Vagina (tissue), 2 donors: ENCODE measurements at places on chromosomes 6 and 20.

DNA sequence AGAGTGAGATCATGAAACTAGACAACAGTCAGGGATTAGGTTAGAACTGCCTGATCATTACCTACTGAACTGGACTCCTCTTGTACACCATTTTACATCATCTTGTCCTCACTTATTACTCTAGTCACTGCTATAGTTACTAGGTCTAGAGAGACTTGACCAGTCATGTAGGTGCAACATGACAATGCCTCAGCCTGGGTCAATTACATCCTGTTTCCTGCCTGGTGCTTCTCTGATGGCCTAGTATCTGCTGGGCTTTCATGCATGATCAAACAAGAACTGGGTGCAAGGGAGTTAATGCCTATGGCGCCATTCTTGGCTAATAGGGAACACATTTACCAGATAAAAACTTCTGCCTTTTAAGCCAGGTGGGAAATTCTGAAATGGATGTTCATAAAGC lies 39.2 kb upstream of the MMS22L start:
- DNase-seq = no peak

- DNase-seq = no peak
Measured at GRCh38 chr6:24313251-24314141, 44.4 kb downstream of the DCDC2 start.

DNA sequence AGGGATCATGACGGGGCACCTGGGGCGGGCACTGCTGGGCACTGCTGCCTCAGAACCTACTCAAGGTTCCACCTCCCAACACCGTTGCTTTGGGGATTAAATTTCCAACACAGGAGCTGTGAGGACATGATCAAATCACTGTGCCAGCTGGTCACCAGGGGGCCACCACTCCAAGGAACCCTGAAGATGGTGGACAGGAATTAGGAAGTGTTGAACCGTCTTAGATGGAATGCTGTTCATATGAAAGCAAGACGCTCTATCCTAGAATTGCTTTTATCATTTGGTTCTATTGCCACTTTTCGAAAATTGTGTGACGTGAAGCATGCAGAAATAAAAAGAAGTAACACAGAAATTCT lies 140.3 kb downstream of the DLL1 start:
- no peak for DNase-seq

- DNase-seq = no peak
Measured at GRCh38 chr6:110285306-110286060, 72.7 kb downstream of the METTL24 start.

DNA sequence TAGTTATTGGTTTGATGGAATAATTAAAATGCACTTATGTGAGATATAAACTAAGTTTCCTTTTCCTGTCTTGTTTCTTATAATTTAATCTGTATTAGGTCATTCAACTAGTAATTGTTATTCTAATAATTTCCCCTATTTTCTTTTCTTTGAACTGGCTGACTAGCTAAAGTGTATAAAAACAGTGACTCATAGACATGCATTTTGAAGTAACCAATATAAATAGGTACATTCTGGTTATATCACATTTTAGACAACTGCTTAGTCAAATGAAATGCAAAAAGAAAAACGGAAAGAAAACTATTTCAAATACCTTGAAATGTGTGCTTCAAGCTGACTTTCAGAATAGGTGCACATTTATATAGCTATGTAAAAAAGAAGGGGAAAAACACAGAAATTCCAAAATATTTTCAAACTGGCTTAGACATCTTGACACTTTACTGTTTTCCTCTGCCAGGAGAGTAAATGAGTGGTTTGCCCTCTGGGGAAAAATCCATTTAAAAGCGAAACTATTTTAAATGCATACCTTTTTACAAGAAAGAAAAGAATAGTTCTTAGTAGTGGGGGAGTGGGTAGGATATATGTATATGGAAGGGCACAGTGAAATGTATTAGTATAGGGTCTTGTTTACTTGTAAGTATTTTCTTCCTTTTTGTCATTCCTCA lies 28.3 kb downstream of the KCNQ5 start:
- no peak for DNase-seq

DNA sequence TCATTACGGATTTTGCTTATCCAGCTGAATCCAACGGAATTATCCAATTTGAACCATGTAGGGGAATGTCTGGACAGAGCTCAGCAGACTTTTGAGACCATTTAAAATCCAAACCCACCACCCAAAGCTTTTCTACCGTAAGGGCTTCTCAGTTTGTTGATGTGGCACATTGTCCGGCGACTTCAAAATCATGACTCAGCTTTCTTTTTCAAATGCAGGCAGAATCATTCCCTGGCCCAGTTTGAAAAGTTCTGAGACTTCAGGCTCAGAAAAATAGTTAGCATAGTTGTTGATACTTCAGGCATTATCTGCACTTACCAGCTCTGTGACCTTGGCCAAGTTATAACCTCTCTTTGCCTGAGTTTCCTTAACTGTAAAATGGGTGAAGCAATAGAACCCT lies 182.2 kb downstream of the PTPRT start:
- no peak for DNase-seq

- no peak for DNase-seq
Measured at GRCh38 chr20:49631061-49631716, 63.3 kb upstream of the PTGIS start.

- no peak for DNase-seq
Measured at GRCh38 chr6:153842491-153842890, 196.5 kb upstream of the OPRM1 start.

DNA sequence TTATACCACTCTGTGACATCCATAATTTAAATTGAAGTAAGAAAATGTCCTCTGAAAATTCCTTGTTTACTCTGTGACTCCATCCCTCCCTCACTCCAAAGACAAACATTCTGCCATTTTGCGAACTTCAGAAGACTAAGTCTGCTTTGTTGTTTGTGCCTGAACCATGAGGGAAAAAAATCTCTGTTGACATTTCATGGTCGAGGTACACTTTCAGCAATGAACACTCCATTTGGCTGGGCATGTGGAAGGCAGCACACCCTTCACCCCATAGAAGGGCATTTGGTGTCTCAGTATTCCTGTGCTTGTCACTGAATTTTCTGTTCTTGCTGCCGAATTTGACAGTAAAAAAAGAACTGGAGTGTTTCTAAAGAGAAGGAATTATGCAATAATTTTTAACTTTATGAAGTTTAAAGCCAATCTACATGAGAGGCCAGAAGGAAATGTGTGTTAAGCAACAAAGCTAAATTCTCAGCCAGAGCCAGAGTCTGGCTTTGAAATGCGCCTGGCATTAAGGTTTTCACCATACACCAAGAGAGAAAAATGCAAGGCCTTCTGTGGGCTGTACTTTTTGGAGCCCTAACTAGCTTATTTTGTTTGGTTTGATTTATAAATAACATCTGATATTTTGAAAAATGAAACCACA lies 4.7 kb upstream of the PBOV1 start:
- no peak for DNase-seq

DNA sequence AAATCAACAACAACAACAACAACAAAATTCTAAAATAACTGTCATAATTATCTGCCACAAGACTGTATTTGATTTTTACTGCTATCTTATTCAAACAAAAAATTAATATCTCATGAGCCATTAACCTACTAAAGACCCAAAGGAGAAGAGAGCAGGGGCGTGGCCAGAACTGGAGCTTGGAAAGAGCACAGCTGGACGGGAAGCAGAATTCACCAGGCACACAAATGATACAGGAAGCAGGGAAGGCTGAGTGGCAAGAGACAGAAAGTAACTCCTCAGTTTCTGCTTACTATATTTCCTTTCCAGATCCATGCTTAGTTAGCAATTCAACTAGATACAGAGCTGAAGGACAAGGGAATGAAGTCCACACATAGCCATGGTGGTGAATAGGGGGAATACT lies 54.4 kb downstream of the FKBP5 start:
- no peak for DNase-seq

- DNase-seq = no peak
Measured at GRCh38 chr6:16832721-16833120, 71.5 kb upstream of the ATXN1 start.

- no peak for DNase-seq
Measured at GRCh38 chr6:162290846-162291465, 436.6 kb downstream of the PRKN start.

GRCh38 chr6:156917213-156917612 lies 140.0 kb downstream of the ARID1B start:
- DNase-seq = no peak

- no peak for DNase-seq
Measured at GRCh38 chr6:10266061-10266460, 148.8 kb downstream of the TFAP2A start.

- DNase-seq = no peak
Measured at GRCh38 chr6:41935193-41935574, 6.4 kb downstream of the CCND3 start.

DNA sequence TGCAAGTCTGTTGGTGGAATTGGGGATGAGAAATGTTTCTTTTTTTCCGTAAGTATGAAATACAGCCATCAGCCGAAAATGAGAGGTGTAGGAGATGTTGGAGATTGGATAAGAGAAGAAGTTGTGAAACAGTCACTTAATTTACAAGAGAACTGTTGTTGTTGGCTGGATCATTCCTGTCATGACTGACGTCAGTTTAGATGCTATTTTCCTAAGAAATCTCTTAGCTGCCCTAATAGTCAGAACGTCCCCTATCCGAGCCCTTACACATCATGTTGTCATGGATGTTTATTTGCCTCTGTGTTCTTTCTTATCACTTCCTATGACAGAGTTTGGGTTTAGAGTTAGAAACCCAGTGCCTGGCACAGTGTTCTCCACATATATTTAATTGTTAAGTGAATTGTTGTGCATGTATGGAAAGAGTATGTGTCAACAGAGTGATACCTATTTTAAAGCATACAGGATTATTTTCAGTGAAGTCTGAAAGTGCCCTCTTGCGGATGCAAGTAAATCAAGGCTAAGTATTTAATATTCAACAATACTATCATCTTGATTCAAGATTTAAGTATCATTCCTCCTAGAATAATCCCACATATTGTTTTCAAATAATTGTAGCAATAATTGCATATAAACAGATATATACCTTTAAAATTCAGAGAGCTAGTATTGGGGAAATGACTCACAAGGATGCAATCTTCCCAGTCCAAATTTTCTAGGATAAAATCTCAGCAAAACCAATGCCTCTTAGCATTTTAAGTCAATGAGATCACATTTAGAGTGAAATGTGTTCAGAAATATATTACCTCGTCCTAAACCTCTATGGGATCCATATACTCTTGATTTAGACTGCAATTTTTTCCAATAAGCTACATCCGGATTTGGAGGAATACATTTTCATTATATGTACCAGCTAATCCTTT lies 309.9 kb upstream of the NOX3 start:
- no peak for DNase-seq

DNA sequence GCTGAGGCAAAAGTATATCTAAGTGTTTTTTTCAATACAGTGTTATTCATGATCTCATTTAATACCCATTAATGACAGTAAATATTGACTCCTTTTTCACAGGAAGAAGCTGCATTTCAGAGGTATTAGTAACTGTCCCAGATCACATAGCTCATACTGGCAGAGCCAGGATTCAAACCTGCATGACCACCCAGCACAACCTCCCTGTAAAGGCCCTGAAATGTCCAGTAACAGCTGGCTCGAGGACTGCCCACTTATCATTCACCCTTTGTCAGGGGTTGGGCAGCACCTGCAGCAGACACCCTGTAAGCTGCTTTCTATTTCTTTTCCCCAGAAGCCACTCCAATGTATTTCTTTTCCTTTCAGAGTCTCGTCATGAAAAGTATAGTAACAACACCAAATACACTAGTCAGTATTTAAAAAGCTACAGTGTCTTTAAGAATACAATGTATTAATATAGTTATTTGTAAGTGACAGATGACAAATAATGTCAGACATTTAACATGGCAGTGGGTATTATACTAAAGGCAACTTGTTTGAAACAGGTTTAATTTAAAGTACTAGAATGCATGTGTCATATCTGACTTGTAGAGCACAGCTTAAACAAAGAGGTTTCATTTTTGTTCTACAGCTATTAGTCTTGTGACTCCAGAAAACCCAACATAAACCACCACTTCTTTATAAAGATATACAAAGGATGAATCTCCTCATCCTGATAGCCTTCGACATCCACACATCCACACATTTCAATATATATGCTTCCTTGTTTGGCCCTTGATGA lies 841.6 kb upstream of the GJE1 start:
- DNase-seq = no peak

- no peak for DNase-seq
Measured at GRCh38 chr6:154356690-154357089, at the start of gene IPCEF1. Gene IPCEF1 (minus strand): TSS chr6:154356803. CDS start chr6:154265947, 90,856 bp downstream.

DNA sequence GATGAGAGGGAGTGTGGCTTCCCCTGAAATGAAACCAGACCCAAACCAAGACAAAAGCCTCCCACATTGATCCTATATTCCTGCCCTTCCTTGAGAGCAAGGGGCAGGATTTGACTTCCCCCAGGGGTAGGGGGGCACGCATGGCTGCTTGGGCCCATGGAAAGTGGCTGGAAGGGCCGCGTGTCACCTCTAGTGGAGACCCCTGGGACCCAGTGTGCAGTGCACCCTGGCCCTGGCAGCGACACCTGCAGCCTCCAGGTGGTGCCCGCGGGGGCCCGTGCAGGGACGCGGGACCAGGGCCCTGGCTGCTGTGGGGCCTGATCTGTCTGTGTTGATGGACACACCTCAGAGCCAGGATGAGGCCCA lies 18.0 kb upstream of the SLCO4A1 start:
- DNase-seq = no peak

DNA sequence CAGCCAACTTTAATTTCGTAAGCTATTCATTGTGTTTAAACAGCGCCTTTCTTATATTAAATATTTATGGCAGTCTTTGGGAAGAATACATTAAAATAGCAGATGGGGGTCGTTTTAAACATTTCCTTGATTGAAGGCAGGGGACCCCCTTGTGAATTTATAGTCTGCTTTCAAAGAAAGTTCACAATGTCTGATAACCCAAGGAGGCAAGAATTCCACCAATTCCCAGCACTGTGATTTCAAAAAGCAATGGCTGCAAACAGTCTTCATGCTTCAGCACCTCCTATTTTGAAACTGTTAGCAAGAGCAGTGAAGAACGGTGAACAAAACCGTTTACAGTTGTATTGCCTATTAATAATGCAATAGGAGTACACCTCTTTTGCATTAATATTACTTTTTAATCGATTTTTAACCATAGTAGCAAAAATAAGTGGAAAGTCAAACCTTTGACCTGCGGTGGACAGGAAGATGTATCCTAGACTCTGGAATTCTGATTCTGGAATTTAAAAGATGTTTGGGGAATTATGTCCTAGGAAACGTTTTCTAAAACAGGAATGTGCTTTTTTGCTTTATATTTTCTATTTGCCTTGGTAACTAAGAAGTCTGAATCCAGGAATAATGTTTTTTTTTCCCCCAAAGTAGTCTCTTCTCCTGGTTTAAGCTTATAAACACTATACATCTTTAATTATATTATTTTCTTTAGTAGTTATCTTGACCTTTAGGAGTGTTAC lies 393.0 kb downstream of the CDKAL1 start:
- DNase-seq = no peak

GRCh38 chr20:32470025-32470861 lies 112.1 kb downstream of the ASXL1 start:
- no peak for DNase-seq
